GM13976 (cell line): ENCODE measurements at places on chromosomes 16 and 17.

GRCh38 chr16:11780991-11781680, 15.9 kb downstream of the ZC3H7A start:
- DNase-seq = no peak

GRCh38 chr17:10073941-10074340, 124.5 kb downstream of the GAS7 start:
- no peak for DNase-seq

- DNase-seq = peak; percentile 84
Measured at GRCh38 chr17:17849845-17850373, 13.1 kb upstream of the SREBF1 start.

DNA sequence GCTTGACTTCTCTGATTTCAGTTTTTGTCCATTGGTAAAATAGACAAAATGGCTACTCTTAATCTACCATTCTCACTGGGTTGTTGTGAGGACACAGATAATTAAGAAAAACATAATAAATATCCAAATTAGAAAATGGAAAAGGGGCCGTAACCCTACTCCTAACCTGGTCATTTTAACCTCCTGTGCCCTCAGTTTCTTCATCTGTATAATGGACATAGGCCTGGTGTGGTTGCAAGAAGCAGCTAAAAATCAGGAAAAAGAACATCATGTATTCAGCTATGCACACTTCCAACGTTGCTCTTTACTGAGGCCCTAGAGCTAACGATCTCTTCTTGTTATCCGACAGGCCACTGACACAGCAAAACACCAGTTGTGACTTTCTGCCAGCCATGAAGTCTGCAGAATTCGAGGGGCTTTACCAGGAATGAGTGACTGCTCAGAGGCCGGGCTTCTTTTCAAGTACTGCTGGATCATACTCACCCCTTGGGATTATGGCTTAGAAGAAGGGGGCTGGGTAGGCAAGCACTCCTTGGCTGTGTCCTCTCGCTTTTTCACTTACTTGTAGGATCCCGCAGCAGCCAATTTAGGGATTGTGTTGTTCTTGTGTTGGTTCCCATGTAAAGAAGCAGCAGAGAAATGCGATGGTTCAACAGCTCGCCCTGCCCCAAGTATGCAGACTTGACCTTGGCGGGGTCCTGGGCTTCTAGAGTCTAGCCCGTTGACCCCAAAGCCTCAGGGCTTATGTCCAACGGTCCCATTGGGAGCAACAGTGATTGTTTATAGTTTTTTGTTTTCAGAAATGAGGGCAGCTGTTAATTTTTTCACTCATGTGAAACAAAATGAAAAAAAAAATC, 20.9 kb downstream of the LDAF1 start:
- no peak for DNase-seq

- DNase-seq = no peak
Measured at GRCh38 chr17:3848229-3848835, 2.3 kb upstream of the NCBP3 start.

DNA sequence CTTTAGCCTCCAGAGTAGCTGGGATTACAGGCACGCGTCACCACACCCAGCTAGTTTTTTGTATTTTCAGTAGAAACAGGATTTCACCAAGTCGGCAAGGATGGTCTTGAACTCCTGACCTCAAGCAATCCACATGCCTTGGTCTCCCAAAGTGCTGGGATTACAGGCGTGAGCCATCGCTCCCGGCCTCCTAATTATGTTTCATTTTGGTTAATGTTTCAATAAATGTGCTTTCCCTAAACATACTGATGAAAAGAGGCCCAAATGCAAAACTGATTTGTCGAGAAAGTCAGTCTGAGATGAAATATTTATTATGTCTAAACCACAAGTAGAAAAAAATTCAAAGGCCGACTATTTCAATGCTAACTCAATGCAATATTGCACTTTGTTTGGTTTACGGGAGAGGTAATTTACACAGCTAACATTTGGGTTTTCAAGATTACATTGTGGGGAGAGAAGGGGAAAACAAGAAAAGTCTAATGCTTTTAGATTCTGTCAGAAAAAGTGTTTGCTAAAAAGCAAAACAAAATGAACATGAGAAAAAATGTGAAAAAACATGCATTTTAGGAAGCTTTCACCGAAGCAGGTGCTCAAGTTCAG, 9.8 kb downstream of the STAT3 start:
- DNase-seq = no peak

- DNase-seq = no peak
Measured at GRCh38 chr17:32564325-32564724, 77.5 kb downstream of the CDK5R1 start.

- no peak for DNase-seq
Measured at GRCh38 chr16:74232806-74233465, 63.7 kb upstream of the PSMD7 start.

- DNase-seq = no peak
Measured at GRCh38 chr17:60766778-60767190, 89.1 kb downstream of the BCAS3 start.

DNA sequence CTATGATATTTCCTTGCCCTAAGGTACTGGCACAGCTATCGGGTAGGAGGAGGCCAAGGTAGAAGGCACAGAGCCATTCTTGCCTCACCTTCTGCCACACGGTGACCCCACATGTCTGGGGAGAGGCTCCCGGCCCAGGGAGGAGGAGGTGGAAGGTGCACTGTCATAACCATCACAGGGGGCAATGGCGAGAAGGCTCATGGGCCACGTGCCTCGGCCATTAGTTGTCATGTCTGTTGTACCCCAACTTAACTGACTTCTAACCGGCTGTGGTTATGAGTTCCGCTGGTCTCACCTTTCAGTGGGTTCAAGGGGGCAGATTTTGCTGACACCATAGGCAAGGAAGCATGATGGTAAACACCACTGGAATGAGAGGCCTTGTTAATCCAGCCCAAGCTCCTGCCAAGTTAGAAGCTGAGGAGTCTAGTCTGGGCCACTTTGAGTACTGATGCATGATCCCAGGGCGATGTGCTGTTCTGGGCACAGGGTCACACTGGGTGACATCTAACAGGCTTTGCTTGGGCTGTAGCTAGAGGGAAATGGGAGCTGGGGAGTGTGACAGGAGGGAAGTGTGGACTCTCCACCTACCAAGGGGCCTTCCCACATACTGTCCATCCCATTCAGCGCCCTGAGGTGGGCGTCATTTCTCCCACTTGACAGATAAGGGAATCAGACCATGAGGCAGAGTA, 39.6 kb downstream of the HLF start:
- no peak for DNase-seq

DNA sequence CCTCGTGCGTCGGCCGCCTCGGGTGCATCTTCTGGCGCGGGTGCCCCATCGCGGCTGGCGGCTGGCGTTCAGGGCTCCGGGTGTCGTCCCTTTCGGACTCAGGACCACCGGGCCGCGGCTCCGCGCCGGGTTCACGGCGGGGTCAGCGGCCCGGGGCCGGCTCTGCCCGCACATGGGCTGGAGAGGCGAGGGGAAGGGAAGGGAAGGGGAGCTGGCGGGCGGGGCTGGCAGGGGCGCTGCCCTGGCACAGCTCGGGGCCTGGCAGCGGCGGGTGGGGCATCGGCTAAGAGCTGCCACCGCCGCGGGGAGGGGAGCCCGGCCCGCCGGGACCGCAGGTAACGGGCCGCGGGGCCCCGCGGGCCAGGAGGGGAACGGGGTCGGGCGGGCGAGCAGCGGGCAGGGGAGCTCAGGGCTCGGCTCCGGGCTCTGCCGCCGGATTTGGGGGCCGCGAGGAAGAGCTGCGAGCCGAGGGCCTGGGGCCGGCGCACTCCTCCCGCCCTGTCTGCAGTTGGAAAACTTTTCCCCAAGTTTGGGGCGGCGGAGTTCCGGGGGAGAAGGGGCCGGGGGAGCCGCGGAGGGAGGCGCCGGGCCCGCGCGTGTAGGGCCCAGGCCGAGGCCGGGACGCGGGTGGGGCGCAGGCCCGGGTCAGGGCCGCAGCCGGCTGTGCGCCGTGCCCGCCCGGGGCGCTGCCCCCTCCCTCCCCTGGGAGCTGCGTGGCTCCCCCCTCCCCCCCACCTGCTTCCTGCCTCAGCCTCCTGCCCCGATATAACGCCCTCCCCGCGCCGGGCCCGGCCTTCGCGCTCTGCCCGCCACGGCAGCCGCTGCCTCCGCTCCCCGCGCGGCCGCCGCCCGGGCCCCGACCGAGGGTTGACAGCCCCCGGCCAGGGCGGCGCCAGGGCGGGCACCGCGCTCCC, 646 bp downstream of the HIC1 start:
- peak; percentile 80 for DNase-seq

- no peak for DNase-seq
Measured at GRCh38 chr16:49780433-49780832, 75.5 kb downstream of the ZNF423 start.

DNA sequence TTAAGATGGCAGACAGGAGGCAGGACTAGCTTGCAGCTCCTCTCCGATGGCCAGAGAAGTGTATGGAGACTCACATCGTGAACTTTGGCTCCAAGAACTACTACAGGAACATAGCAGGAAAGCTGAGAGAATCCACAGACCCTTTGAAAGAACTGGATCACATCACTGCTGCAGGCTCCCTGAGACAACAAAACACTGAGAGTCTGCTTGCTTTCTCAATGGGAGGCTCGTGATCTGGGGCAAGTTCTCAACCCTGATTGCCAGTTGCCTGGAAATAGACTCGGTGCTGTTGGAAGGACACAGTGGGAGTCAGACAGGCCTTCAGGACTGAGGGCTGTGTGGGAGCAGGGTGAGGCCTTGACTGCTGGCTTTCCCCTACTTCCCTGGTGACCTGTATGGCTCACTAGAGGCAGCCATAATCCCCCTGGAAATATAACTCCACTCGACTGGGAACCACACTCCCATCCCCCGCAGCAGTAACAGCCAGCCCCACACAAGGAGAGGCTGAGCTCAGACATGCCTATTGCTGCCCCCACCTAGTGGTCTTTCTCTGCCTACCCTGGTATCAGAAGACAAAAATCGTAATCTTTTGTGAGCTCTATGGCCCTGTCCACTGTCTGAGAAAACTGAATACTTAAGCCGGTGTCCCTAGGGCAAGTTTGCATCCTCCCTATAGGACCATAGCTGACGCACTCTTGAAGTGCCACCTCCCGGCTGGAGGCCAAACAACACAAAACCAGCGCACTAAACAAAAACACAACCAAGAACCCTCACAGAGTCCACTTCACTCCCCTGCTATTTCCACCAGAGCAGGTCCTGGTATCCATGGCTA, 238.4 kb downstream of the CEP112 start:
- no peak for DNase-seq

GRCh38 chr17:71666047-71666446, 454.8 kb upstream of the SOX9 start:
- no peak for DNase-seq

DNA sequence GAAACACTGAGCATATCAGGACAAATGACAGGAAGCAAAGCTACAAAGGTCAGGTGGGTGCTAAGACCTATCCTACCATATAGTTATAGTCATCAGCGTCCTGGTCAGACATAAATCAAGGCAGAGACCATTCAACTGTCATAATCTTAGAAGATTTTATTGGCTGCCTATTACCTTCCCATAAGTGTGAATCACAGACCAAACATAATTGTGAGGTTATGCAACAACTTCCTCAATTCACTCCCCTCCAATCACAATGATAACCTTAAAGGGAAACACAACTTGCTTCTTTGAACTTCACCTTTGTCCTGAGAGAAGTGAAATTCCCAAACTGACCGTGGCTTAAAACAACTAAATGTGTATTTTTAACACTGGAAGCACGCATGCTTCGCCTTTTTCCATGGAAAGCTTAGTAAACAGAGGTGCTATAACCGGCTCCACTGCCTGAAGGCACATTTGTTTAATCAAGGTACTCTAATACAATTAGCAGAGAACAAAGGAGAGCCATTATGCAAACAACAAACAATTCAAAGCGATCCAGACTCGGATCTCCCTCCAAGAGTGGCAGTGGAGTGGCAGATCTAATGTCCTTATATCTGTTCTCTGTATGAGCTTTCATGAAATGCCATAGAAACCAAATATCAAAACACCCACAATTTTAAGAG, 84.9 kb downstream of the TMEM114 start:
- DNase-seq = no peak

- no peak for DNase-seq
Measured at GRCh38 chr17:5364156-5364555, 55.3 kb downstream of the NUP88 start.

- no peak for DNase-seq
Measured at GRCh38 chr16:72884037-72884436, 163.9 kb downstream of the ZFHX3 start.

DNA sequence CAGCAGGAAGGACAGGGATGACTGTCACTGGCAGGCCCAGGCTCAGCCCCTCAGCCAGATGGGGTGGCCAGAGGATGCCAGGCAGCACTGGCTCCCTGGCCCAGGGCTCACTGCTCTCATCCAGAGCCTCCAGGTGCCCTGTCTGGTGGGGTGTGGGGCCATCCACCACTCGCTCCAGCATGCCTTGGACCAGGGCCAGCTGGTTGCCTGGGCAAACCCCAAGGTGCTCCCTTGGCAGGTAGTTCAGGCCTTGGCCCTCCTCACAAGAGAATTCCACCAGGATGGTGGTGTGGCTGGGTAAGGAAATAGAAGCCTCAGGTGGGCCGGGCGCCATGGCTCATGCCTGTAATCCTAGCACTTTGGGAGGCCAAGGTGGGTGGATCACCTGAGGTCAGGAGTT, 29.4 kb downstream of the LGALS9 start:
- no peak for DNase-seq

DNA sequence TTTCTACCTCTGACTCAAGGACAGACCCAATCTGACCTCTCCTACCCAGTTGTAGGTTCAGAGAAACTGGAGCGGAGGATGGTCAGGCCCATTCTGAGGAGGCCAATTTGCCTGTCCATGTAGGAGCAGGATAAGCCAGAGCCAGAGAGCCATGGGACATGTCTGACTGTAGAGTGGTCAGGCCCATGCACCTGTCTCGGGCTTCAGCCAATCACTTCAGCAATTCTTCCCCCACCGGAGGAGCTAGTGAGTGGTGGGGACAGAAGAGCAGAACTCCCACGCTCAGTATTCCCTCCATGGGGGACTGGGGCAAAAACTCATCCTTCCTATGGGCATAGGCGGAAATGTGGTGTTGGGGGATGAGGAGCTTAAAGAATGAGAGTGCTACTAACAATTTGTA, 14.3 kb downstream of the DCAF7 start:
- no peak for DNase-seq

- DNase-seq = no peak
Measured at GRCh38 chr17:72222661-72223380, 102.0 kb downstream of the SOX9 start.

DNA sequence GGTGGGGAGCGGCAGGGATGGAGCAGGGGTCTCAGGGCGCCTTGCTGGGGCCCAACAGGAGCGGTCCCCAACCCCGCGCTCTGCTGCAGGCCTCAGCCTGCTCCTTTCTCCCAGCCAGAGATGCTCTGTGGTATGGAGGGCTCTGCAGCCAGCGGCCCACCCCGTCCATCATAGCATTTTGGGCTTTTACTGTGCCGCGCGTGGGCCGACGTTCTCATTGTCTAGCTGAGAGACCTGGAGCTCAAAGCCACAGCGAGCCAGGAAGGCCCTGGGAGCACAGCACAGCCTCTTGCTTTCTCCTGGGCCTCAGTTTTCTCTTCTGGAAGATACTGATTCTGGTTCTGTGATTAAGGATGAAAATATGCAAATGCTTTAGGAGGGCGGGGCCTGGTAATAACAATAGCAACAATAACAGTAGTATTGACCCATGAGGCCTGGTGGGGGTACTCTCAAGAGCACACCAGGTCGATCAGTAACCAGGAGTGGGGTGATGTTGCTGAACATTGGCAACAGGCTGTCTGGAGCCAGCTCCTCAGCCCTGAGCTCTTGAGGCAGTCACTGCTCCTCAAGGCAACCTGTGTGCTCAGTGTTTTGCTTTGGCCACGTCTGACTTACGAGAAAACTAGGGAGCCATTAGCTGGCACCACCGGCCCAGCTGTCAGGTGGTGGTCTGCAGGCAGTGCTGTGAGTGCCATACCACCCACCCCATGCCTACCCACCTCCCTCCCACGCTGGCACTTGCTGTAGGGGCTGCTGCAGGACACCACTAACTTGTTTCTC, 1.1 kb upstream of the RASD1 start:
- no peak for DNase-seq
